Stimulated activated CD4-positive, alpha-beta T cell treated with anti-CD3 and anti-CD28 coated beads, Interleukin-15, amount 100 ng/mL, for 1 hour (primary cell): ENCODE measurements at places on chromosomes 16 and 17.
A peak's percentile ranks its signal among the peaks of the same experiment; 100 is the strongest.

- DNase-seq = no peak
These were observed 14.4 kb downstream of the WSCD1 start for GRCh38 chr17:6084311-6085161.

- peak; percentile 29 for DNase-seq
These were observed 702 bp downstream of the TENT4B start for GRCh38 chr16:50153596-50154419.

DNA sequence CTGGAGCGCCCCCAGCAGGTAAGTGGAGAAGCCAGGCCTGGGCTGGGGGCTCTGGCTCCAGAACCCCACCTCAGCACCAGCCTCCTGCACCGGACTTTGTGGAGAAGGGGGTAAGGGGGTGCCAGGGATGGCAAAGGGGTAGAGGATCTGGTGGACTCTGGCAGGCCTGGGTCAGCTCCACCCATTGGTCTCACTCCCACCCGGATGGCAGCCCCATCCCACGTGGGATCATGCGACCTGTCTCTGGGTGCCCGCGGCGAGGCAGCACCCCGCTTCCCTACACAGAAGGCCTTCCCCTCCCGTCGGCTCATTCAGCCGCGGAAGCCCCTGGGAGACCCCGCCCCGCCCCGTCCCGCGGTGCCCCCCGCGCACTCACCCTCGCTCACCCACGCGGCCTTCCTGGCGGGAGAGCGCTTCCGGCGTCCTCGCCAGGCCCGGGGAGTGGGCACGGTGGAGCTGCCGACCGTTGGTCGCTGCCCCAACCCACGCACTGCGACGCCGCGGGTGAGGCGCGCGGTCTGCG is 498 bp upstream of the PLEKHG4 start:
- no peak for DNase-seq

GRCh38 chr17:36149296-36149820 is 27.1 kb downstream of the TBC1D3B start:
- no peak for DNase-seq

DNA sequence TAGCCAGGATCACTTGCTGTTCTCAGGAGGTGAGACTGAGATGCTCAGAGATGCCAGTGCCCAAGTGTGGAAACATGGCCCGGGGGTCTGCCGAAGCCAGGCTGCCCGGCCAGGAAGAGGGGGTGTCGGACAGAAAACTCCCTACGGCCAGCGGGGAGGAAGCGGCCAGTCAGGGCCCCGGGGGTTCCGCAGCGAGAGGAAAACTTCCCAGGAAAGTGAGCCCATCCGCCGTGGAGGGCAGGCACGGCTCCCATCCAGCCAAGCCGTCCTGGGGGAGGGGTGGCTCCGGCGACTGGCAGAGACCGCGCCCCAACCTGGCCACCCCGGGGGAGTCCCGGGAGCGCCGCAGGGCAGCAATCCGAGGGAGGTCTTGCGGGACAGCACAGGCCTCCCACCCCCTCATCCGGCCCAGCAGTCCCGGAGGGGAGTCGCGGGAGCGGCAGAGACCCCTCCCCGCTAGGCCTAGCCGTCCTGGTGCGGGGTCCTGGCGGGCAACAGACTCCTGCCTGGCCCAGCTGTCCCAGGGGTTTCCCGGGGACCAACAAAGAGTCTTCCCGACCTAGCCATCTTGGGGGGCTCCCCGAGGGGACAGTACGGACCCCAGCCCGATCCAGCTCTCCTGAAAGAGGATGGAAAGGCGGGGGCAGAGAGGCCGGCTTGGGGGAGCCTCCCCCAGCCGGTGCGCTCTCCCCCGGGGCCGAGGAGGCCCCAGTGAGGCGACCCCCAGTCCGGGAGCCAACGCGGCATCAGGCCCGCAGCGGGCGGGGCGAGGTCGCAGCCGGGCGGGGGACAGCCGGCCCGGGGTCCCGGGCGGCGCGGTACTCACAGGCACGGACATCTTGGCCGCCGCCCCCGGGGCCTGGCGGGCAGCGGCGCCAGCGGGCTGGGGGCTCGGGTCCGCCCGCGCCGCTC is 13.8 kb upstream of the BCAR1 start:
- no peak for DNase-seq

- no peak for DNase-seq
These were observed 97.2 kb downstream of the ZNF18 start for GRCh38 chr17:11900041-11900476.

DNA sequence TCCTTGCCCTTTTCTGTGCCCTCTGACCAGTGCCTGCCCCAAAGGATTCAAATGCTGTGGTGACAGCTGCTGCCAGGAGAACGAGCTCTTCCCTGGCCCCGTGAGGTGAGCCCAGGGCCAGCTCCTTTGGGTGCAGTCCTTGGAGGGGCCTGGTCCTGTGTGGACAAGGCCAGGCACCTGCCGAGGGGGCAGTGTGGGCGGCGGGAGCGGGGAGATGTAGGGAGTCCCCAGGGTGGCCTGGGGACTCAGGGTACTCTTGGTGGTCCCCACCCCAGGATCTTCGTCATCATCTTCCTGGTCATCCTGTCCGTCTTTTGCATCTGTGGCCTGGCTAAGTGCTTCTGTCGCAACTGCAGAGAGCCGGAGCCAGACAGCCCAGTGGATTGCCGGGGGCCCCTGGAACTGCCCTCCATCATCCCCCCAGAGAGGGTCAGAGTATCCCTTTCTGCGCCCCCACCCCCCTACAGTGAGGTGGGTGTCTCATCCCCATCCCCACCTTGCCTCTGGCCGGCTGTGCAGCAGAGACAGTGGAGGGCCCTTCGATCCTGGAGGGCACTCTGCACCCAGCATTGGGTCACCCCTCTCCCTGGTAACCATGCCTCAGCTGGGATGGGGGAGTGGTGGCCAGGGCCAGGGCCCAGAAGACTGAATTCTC is 4.4 kb downstream of the TMEM92 start:
- no peak for DNase-seq

- no peak for DNase-seq
These were observed 15.7 kb downstream of the MARCHF10 start for GRCh38 chr17:62792447-62792800.

- DNase-seq = no peak
These were observed 88.5 kb downstream of the GSG1L start for GRCh38 chr16:27974896-27975540.

DNA sequence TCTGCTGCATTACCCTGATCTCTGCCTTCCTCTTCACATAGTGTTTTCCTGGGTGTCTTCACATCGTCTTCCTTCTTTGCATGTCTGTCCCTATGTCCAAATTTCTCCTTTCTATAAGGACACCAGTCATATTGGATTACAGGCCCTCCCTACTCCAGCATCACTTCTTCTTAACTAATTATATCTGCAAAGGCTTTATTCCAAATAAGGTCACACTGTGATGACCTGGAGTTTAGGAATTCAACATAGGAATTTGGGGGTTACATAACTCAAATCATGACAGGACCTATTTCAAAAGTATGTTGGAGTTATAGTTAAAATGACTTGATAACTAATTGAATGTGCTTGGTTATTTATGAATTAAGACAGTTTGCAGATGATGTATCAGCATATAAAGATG is 490.5 kb upstream of the ERCC4 start:
- no peak for DNase-seq

DNA sequence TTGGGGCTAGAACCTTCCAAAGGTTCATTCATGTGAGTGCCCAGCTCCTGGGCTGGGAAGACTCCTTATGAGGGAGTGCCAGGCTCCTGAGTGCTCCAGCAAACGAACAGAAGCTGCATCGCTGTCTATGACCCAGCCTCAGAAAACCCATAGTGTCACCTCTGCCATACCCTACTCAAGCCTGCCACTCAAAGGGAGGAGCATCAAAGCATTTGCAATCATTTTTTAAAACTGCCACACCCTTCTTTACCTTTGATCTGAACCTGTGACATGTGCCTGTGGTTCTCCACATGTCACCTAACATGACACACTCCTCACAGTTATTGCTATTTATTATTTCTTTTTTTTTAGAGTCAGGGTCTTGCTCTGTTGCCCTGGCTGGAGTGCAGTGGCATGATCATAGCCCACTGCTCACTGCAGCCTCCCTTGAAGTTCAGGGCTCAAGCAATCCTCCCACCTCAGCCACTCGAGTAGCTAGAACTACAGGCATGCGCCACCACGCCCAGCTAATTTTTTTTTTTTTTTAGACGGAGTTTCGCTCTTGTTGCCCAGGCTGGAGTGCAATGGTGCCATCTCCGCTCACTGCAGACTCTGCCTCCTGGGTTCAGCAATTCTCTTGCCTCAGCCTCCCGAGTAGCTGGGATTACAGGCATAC is 7.3 kb upstream of the KDM8 start:
- no peak for DNase-seq

DNA sequence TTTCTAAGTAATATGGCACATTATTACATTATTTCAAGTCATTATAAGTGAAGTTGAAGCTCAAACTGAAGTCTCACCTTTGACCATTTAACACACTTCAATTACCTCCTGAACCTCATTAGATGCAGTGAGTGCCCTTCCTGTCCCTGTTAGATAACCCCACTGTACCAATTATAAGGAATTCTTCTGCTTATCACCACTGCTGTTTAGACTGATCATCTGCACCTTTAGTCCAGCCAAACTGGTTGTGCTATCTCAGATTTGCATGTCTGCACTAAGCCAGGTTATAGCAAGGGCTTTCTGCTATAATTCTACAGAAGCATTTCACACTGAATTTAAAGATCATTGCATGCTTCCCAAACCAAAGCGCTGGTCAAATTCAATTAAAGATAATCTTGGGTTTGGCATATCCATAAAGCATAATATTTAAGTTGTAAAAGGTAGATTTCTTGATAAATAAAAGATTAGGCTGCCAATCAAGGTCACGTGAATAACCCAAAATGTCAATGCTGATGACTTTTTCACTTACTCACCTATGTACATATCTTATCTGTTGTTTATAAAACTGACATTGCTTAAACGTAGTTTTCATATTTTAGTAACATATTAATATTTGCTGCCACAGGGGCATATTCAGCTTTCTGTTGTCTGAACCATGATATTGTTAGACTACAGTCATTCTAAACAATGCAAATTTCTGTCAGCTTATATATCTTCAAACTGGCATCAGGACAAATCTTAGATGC is 11.9 kb downstream of the ITFG1 start:
- no peak for DNase-seq

DNA sequence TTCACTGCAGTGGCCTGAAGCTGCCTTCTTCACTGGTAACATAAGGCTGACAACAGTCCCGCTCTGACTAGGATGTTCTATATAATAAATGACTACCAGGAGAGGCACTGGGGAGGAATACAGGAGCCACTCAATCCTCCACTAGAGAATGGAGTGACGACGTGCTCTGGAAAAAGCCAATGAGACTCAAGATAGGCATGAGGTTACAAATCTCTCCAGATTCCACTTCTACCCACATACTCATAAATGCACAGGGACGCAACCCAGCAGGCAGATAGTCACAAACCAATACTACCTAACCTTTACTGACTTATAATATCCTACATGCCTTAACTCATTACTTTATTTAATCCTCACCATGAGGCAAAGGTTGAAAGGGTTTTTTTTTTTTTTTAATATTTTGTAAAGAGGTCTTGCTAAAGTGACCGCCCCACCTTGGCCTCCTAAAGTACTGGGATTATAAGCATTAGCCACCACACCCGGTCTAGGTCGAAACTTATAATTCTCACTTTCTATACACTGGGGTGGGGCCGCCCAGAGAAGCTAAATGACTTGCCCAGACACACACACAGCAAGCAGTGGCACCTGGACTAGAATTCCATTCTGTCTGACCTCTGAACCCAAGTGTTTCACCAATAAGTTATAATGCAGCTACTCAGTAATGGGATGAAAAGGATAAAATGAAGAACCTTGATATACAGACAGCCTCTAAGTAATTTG is 33.7 kb downstream of the TOM1L2 start:
- no peak for DNase-seq

DNA sequence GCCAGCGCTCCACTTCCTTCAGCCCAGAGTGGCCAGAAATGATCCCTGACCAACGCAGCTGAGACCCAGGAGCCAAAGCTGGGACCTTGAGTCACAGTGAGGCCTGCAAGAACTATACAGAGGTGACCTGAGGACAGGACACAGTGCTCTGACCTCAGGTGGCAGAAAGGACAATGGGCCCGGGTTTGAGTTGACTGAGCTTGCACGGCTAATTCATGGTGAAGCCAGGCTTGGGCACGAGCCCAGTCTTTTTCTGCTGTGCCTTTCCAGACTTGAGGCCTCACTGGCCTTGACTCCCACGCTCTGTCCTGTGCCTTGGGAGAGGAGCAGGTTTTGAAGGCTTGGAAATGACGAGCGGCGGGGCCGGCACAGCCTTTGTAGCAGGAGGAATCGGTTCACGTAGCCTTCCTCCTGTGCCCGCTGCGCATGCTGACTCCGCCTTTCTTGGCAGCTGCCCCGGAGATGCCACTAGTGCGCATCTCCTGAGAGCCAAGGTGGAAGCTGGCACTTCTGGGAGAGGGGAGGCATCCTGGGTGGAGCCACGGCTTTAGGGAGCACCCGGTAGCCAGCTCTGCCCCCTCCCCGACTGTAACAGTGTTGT is 34.9 kb downstream of the NDEL1 start:
- no peak for DNase-seq

GRCh38 chr17:39562395-39562794 is 45.3 kb downstream of the NEUROD2 start:
- no peak for DNase-seq

- DNase-seq = no peak
These were observed 13.5 kb upstream of the FBXO47 start for GRCh38 chr17:38980490-38981217.

DNA sequence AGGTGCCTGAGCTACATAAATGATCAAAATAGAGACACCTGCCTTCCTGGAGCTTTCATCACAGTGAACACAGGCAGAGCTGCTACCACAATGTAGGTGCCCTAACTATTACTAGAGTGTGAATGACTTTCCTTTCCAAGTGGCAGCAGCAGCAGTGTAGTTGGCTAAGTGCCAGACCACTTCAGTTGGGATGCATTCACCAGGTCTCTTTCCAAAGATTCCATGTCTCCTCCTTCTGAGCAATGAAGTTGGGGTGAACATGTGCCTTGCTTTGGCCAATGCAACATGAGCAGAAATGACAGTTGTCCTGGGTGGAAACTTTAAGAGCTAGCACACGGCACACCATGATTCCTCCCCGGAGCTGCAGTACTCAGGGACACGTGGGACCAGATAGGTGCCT is 23.3 kb upstream of the CACNG4 start:
- DNase-seq = no peak

DNA sequence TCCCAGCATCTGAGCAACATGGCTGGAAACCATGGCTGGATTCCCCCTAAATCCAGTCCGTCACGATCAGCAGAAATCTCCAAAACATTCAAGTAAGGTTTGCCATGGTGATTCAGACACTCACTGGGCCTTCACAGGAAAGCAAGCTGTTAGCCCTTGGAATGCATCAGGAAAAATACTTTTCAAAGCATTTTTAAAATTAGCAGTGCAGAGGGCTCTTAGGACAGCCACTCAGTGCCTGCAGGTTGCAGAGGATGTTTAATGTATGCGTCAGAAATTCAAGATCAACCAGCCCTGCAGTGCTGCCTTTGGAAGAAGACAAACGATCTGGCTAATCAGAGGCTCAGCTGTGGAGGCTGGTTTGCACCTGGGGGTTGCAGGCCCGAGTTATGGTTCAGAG is 50.3 kb downstream of the FOXL1 start:
- DNase-seq = no peak

DNA sequence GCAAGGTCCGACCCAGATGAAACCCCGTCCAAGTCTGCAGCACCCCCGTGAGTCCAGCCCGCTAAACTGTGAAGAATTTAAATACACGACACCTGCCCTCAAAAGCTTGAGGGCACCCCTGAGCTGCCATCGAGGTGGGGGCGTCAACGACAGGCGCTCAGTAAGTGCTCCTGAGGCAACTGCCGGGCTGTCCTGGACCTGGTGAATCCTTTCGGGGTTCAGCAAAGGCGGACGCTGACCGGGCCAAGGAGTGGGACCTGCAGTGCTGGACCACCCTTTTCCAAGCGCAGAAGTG is 512 bp upstream of the ENDOV start:
- DNase-seq = no peak
